ENCODE measurements at places on chromosomes 6 and 20.

- no peak for DNase-seq
Observed at GRCh38 chr6:136762022-136762975, 30.0 kb downstream of the MAP3K5 start.

GRCh38 chr6:346386-347030, 45.0 kb upstream of the IRF4 start:
- DNase-seq, result no peak

DNA sequence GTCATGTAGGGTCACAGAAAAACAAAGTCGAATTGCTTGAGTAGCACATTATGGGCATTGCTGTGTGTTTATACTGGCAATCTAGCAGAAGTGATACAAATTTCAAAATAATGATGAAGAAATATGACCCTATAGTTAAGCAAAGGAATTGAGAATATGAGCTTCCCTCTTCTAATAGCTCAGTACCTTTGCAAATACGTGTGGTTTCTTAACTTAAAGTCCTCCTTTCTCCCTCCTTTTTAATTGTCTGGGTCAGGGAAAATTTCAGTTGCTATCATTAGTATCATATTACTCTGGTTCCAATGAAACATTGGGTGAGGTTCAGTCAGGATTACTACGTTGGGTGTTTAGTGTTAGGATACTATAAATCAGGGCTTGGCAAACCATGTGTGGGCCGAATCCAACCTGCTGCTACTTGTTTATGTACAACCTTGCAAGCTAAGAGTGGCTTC, 166.8 kb upstream of the CARMIL1 start:
- no peak for DNase-seq

DNA sequence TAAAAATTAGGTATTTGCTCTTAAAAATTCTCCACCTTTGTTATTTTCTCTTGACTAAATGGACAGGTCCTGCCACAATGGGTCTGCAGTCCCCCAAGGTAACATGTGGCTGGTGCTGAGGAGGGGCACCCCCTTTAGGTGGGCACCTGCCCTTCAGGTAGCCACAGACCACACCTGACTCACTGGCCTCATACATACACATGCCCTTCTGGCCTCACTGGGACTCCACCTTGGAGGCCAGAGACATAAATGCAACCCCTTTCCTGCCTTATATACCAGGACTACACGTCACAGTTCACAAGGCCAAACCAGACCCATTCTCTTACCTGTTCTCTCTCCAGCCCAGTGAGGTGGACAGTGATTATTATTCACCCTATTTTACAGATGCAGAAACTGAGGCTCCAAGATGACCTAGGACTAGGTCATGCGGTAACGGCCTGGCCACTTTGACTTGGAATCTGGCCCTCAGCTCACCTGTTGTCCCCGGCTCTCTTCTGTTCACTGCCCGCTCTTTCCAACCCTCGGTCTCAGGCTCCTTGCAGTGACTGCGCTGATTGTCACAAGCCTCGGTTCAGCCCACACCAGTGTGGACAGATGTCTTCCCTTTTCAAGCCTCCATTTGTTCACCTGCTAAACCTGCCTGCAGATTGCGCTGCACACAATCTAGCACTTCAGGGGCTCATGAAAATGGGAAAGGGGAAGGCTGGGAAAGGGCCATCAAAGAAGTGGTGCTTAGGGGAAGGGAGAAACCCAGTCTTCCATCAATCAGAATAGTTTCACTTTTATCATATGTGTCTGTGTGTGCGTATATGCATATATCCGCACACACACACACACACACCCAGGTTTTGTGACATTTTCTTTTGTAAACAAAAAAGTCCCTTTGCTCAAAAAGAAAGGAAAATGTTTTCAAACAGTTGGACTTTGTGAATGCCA, 121.7 kb downstream of the BCAS1 start:
- DNase-seq, result no peak

- no peak for DNase-seq
Observed at GRCh38 chr20:825710-826421, 7.6 kb upstream of the FAM110A start.

GRCh38 chr20:63402860-63403220, 41.7 kb upstream of the CHRNA4 start:
- no peak for DNase-seq

DNA sequence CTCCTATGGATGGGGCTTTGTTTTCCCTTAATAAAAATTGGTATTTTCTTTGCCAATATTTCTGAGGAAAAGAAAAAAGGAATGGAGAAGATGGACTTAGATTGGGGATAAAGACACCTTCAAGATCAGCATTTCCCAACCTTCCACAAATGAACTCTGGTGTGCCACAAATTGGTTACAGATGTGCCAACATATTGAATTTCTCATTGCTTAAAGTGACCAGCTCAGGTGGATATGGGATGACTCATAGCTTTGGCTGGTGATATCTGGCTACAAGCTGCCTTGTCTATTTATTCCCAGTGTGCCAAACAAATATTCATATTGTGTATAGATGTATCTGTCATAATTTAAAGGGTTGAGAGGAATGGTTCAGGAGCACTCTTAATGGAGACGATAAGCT, 32.5 kb downstream of the THEMIS start:
- no peak for DNase-seq

DNA sequence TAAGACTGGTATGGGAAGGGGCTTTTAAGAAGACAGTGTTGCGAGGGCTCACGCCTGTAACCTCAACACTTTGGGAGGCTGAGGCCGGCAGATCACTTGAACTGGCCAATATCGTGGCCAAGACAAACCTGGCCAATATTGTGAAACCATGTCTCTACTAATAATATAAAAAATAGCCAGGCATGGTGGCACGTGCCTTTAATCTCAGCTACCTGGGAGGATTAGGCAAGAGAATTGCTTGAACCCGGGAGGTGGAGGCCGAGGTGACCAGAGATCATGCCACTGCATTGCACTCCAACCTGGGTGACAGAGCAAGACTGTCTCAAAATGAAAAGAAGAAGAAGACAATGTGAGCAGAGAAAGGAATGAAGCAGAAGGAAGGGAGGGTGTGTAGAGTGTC, 242.2 kb downstream of the TSHZ2 start:
- no peak for DNase-seq

GRCh38 chr6:106502559-106502958, 126.7 kb downstream of the RTN4IP1 start:
- no peak for DNase-seq

DNA sequence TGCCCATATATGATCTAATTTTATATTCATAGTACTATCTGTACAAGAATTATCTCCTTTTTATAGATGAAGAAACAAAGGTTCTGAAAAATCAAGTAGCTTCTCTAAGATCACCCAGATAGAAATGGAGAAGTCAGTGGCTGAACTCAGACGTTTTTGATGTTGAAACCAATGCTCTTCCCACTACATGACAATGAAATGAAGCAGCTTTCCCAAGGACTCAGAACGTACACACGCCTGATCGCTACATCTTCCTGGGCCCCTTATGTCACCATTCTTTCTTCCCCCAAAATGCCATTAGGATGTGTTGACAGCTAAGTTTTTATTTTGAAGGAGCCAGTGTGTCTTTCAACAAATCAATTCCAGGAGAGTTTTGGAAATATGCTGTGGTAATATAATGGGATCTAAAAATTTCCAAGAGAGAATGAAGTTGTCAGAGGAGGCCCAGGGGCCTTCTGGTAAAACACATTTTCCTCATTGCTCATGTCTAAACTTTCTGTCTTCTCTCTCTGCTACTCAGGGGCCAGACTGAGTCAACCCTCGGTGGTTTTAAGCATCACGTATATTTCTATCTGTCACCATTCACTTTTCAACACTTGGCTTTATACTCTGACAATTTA, 98.1 kb upstream of the COL21A1 start:
- DNase-seq, result no peak

DNA sequence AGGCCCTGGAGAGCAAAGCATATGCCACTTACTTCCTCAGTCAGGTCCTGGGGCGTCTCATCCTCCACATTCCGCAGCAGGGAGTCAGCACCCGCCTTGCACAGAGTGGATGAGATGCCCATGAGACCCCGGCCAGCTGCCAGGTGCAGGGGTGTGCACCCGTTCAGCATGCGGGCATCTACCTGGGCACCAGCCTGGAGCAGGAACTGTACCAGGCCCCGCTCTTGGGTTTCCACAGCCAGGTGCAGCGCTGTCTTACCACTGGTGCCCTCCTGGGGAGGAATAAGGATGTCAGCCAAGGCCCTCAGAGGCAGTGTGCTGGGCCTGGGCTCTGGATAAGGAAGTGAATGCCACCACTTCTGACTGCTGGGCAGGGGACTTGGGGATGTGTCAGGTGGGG, 2.7 kb upstream of the SLC35B2 start:
- DNase-seq, result no peak

Data from stimulated activated CD8-positive, alpha-beta memory T cell treated with anti-CD3 and anti-CD28 coated beads, Interleukin-15, amount 100 ng/mL, for 48 hours (primary cell).